NCI-H2081 (cell line): ENCODE measurements at places on chromosomes 4 and X.

DNA sequence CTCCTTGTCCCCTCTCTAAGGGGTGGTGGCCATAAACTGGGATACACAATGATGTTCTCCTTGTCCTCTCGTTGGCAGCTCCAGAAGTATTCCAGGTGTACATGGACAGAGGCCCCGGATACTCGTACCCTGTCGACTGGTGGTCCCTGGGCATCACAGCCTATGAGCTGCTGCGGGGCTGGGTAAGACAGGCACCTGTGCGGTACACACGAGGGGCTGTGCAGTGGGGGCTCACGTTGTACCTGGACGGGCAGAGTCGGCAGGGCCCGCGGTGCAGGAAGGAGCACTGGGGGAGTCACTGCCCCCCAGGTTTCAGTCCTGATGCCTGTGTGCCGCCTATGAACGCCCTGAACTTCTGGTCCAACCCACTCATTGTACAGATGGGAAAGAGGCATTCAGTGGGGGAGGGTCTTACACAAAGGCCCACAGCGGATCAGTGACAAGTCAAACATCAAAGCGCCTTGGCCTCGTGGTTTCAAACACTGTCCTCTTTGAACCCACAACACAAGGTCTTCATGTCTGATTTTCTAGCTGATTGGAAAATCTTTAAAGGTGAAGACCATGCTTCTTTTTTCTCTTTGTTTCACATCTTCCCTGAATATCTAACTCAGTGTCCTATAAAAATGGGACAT lies 261.6 kb downstream of the EVC2 start:
- DNase-seq: no peak

DNA sequence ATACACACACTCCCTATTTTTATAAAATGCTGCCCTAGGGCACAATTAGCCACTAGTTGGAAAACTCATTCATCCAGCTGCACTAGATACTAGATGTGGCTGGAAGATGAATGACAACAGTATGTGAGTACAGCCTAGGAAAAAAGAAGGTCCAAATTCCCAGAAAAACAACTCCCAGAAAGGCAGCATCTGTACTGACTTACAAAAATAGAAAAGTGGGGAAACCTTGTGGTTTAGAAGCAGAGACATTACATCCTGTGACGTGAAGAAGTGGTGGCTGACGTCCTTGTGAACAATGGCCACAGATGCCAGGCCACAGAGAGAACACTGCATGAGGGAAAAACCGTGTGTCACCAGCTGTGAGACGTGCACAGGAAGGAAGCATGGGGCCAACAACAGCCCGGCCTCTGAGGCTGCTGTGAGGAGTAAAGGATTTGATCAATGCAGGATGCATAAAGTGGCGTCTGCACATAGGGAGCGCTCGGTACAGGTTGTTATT lies 81.2 kb downstream of the SPRY1 start:
- DNase-seq: no peak

- DNase-seq: no peak
These were observed 197.7 kb downstream of the GC start for GRCh38 chr4:71586087-71586763.

DNA sequence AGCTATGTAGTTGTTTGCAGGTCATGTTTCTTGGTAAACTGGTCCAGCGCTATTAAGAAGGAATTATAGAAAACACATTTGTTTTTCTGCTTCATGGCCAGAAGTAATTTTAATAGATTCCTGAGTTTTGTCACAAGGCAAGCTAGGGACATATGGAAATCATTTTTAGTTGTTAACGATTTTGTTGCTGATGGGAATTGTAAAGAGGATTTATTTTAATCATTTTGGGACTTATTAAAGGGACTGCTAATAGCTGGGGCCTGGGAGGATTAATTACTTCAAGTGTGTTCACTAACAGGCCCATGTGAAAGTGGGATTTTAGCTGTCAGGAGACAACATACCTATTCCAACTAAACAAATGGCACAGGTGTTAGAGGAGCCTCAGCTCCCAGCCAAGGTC lies 492.0 kb upstream of the ARX start:
- DNase-seq: no peak

DNA sequence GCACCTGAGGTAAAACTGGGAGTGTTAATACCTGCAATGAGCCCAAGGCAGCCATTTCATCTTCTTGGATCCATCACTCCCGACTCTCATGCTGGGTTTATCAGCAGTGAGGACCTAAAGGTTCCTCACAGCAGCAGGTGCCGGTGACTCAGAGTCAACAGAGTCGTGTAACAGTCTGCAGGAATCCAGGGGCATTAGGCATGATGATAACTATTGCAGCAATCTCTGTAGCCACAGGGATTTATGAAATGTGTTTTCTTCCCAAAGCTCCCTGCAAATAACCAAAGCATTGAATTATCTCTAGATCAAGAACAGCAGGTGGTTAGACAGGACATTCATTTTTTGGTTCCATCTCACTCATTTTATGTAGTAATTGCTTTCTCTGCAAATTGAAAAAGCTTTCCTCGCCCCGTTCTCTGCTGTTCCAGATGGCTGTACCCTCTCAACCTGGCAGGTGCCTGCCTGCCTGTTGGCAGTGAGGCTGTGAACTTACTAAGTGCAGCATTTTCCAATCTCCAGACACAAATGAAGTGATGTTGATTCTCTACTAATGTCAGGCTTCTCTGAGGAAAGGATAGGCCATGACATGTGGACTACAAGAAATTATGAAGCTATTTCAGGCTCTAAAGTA lies 48.1 kb upstream of the TSPAN7 start:
- DNase-seq: no peak

DNA sequence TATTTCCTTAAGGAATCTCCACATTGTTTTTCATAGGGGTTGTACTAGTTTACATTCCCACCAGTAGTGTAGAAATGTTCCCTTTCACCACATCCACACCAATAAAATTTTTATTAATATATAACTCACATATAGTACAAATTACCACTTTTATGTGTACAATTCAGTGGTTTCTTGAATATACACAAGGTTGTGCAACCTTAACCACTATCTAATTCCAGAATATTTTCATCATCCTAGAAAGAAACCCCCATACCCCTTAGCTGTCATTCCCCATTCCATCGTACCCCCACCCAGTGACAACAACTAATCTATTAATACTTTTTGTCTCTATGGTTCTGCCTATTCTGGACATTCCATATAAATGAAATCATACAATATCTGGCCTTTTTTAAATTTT lies 108.3 kb upstream of the USP9X start:
- no peak for DNase-seq

DNA sequence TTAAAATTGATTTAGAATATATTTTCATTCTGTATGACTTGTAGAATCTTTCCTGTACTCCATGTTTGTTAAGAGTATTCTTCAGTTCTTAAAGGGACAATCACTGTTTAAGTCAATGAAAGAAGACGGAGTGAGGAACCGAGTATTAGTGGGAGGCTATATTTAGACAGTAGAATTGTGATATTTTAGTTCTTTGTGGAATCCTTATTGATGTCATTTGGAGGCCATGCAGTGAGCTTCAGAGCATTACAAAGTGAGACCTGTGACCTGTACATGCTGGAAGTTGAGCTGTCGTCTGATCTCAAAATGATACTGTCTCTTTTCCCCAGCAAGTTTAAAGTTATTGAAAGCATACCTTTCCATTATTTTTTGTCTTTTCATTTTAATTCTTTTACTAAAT lies 394.7 kb downstream of the GALNTL6 start:
- DNase-seq: no peak

DNA sequence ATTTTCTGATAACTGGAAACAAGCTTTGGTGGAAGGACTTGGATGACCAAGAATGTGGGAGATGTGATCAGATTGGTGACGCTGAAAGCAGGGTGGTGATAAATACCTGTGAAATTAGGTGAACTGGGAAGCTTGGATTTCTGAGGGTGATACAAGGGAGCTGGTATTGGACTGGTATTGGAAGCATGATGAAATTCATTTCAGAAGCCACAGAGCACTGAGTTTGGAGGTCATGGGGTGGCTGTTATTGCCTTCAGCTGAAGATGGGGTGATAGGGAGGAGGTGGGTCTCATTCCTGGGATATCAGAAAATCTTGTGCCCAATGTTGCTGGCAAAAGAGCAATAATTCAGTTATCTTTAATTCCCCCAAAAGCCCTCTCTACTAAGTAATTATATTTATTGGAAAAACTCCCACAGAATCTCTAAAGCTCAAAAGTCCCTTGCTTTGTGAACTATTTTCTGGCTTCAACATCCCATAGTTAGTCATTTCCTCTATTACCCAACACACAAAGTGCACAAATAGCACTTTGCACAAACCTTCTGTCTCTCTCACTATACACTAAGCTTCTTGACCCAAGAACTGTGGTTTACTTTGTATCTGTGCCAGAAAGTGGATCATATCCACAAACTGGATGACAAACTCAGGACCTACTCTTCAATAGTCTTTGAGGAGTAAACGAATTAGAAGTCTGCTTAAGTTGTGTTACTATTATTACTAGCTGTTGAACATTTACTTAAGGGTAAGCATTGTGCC lies 23.1 kb upstream of the CAMK2D start:
- no peak for DNase-seq

DNA sequence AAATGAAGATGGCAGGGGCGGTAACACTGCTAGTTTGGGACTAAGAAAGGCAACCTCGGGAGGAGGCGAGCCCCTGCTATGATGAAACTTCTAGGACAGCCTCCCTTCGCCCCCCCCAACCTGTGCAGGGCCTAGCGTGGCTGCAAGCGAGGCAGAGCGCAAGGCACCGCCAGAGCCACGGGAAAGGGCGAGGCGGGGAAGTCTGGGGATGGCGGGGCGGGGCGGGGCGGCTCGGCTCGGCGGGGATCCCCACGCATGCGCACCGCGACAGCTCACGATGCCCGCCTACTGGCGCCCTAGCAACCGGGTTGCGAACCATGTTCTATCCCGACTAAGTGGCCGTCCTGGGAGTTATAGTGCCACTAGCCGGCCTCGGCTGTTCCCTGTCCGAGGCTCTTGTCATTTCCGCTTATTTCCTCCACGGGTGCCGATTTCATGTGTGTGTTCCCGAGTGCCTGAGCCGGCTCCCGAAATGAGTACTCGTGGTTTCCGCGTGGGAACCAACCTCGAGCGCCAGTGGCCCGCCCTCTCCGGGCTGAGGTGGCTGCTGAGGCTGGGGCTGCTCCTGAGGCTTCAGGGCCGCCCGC lies 28.7 kb upstream of the RBMX start:
- DNase-seq: peak; percentile 60

GRCh38 chrX:129984111-129984958 lies 1.9 kb downstream of the BCORL1 start:
- no peak for DNase-seq

DNA sequence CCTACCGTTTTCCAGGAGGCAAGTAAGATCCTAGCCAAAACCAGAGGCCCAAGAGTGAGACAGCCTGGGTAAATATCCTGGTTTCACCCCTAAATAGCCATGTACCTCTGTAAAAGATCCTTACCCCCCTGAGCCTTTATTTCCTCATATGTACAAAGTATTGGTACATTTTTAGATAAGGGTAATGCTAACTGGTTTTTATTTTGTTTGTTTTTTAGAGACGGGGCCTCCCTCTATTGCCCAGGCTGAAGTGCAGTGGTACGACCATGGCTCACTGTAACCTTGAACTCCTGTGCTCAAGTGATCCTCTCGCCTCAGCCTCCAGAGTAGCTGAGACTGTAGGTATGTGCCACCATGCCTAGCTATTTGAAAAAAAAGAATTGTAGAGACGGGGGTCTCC lies 29.4 kb downstream of the SERPINA7 start:
- no peak for DNase-seq

DNA sequence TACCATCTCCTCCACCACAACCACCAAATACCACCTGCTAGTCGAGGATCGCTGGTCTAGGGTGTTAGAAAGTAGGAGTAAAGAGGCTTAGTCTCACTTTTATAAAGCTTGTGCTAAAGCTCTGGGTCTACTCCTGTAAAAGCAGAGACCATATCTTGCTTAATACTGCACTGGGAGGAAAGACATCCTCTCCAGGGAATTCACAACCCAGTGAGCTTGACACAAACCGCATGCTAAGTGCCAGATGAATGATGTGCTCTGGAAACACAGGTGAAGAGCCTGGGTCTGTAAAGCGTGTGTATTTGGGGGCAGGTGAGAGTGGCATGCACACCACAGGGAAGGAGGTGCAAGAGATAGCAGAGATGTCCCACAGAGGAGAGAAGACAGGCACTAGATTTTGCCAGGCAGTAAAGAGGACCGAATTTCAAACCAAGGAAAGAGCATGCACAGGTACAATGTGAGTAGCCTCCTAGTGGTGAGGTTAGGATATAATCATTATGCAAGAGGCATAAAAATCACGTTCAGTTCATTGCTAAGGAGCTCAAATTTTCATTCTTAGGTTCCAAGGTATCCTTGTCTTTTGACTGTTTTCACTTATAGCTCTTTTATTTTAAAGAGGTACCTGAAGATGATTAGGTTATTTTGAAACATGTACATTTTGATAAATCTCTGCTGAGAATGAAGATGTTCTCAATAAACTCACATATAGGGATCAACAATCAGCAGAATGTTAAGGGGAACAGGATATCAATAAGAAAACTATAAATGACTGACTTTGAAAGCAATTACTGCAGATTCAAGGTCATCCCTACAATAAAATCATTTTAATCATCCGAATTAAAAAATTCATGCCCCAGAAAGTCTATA lies 20.7 kb downstream of the TAPT1 start:
- peak; percentile 63 for DNase-seq

GRCh38 chr4:3019145-3019846 lies 55.0 kb downstream of the HTT-AS start:
- DNase-seq: no peak

DNA sequence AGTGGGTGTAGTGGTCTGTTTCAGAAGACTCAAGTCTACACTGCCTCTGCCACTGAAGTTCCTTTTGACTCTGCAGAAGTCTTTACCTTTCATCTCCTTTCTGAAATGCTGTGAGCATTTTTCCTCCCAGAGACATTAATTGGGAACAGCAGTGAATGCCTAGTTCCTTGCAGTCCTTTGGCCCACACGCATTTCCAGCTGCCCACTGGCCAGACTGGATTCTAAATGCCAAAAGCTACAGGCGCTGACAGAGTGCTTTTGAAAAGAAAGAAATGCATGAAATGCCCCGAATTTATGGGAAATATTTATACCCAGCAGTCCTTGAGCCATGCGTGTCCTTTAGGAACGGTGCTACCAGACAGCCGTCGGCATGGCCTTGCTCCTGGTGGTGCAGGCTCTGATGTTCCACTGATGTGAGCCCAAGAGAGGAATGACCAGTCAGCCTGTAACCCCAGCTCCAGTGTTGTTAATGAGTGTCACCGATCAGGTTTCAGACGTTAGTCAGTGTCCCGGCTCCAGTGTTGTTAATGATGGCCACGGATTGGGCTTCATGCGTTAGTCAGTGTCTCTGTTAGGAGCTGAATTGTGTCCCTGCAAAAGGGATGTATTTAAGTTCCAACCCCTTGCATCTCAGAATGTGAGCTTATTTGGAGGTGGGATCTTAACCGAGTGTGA lies 132.6 kb downstream of the TBL1X start:
- DNase-seq: no peak

- DNase-seq: no peak
These were observed 74.6 kb downstream of the AMELX start for GRCh38 chrX:11367609-11368430.

- no peak for DNase-seq
These were observed 32.1 kb downstream of the SLC34A2 start for GRCh38 chr4:25687773-25688172.

- DNase-seq: no peak
These were observed 111.7 kb downstream of the RNF150 start for GRCh38 chr4:141021397-141022110.

- DNase-seq: no peak
These were observed 83.4 kb downstream of the SHISA3 start for GRCh38 chr4:42480717-42481116.

- DNase-seq: no peak
These were observed 275.8 kb downstream of the PTTG2 start for GRCh38 chr4:38236003-38236402.

- no peak for DNase-seq
These were observed 146.2 kb downstream of the TEX11 start for GRCh38 chrX:70762285-70762684.
